ENCODE measurements at places on chromosomes 2 and 18.

DNA sequence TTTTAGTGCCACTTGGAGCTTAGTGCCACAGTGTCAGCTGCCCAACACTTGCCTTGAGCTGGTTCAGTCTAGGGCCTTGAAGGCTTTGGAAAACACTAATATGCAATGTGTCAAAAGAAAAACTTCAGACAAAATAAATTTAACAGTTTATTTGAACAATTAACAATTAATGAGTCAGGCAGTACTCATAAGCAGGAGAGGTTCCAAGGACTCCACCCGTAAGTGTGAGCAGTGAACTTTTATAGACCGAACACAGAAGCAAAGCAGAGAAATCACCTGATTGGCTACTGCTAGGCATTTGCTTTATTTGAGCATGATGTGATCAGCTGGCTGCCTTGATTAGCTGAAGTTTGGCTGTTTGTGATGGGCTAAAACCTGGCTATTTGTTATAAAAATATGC, 49.5 kb upstream of the TBC1D8 start:
- no peak for DNase-seq

GRCh38 chr2:68103709-68104055, 40.9 kb upstream of the C1D start:
- no peak for DNase-seq

- peak; percentile 12 for DNase-seq
Measured at GRCh38 chr2:168174756-168175155, 72.6 kb downstream of the STK39 start.

GRCh38 chr2:102367331-102367971, 11.9 kb downstream of the IL18R1 start:
- DNase-seq = no peak

DNA sequence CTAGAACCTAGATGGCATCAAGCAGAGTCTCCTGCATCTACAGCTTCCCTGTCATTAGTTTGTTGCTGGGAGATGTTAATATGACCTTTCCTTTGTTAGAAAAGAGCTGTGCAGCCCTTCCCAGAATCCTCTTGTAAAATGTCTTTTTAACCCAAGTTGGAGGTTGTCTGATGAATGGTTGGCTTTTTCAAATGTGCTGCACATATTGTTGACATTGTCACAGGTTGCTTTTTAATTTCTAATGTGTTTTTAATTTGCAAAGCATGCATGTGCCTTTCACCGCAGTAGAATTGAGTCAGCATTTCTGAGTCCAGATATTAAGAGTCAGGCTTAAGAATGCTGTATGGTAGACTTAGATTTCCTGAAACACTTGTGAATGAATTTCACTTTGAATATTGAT, 120.8 kb downstream of the GREB1L start:
- no peak for DNase-seq

DNA sequence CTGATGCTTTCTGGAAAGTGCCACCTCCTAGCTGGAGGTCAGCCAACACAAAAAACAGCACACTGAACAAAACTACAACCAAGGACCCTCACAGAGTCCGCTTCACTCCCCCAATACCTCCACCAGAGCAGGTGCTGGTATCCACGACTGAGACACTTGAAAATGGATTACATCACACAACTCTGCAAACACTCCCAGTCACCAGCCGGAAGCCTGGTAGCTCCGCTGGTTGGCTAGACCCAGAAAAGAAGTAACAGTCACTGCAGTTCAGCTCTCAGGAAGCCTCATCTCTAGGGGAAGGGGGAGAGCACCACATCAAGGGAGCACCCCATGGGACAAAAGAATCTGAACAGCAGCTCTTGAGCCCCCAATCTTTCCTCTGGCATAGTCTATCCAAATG, 175.4 kb downstream of the LCLAT1 start:
- no peak for DNase-seq

DNA sequence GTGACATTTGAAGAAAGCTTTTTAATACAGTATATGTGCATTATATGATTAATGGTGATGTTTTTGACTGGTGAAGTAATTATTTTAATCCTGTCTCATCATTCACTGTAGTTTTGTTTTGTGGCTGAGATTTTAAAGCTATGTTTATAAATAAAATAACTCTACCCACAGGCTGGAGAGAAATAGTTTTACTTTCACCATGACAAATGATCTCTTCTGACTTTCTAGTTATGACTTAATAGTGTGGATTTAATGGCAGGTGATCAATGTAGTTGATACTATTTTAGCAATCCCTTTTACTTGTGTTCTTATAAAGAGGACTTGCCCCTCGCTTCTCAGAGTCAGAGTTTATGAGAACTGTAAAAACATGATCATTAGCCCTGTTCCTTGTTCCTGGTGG, 289.5 kb upstream of the SIX3 start:
- no peak for DNase-seq

DNA sequence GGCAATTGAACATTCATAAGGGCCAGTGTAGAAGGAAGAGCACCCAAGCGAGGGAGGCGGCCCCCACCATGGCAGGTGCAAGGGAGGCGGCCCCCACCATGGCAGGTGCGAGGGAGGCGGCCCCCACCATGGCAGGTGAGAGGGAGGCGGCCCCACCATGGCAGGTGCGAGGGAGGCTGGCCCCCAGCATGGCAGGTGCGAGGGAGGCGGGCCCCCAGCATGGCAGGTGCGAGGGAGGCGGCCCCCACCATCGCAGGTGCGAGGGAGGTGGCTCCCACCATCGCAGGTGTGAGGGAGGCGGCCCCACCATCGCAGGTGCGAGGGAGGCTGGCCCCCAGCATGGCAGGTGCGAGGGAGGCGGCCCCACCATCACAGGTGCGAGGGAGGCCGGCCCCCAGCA, 24.7 kb upstream of the GPC1 start:
- DNase-seq = no peak
